Fibroblast of pulmonary artery (primary cell): ENCODE measurements at places on chromosomes 7 and 10.
A peak's percentile ranks its signal among the peaks of the same experiment; 100 is the strongest.

GRCh38 chr7:51639661-51640334 lies 323.2 kb upstream of the COBL start:
- DNase-seq = no peak

- DNase-seq = peak; percentile 19
Measured at GRCh38 chr7:51045319-51046102, 262.8 kb upstream of the GRB10 start.

GRCh38 chr7:2882111-2882510 lies 38.0 kb upstream of the GNA12 start:
- DNase-seq = no peak

DNA sequence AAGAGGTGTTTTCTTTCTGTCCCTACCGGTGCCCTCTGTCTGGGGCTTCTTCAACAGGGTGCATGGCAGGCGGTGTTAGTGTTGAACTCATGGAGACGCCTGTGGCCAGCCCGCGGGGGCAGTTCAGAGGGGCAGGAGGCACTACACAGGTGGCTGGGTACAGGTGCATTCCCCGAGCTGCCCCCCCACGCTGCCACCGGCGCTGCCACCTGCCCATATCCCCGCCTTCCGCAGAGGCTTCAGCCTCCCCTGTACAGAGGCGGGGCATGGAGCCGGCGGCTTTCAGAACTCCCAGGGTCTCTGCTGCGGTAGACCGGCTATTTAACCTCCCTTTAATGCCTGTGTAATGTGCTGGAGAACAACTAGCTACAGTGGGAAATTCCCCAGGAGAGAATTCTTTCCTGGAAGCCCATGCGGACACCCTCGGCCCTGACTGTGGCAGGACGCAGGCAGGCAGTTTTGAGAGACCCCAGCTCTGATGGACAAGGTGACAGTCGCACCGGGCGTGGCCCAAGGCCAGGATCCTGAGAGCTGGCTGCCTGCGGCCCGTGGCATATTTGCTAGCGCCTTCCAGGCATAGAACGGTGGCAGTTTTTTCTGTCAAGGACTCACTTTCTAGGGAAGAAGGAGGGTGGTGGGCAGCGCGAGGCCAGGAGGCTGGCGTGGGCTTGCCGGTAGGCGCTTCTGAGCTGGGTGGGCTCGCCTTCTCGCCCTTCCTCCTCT lies 53.7 kb upstream of the ZNF32 start:
- DNase-seq = no peak

GRCh38 chr7:132145466-132145865 lies 430.8 kb downstream of the PLXNA4 start:
- peak; percentile 65 for DNase-seq

- DNase-seq = peak; percentile 1
Measured at GRCh38 chr10:66627156-66627555, 298.7 kb upstream of the LRRTM3 start.

GRCh38 chr10:19745672-19746071 lies 70.6 kb upstream of the PLXDC2 start:
- peak; percentile 24 for DNase-seq

- DNase-seq = no peak
Measured at GRCh38 chr7:131067220-131067619, 260.5 kb upstream of the MKLN1 start.

DNA sequence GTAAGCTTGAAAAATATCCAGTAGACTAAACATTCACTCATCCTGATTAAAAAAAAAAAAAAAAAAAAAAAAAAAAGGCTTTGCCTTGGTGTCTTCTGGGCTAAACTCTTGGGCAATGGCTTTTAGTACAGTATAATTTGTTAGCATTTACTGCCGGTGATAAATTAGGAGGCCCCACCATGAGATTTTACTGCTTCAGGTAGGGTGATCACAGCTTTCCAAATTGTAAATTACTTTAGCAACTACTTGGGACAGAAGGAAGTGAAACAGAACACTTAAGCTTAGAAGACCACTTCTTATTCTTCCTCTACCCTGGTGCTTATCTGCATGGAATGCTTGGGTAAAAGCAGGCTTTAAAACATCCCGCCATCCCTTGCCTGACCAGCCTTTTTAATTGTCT lies 152.1 kb downstream of the HIBADH start:
- no peak for DNase-seq

DNA sequence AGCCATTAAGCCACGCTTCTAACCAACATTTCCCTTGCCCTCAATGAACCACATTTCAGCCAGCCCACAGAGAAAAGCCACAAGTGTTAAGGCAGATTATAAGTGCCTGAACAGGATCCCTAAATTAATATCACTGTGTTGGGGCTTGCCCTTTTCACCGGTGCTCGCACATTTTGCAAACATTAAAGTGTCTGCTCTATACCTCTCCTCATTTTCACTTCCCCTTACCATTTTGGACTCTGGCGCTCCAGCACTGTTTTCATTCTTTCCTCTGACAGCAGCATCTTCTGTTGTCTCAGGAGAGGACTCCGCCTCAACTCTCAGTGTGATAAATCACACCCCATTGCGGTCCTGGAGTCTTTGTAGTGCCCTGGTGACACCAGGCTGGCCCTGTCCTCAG lies 274.2 kb downstream of the BAMBI start:
- no peak for DNase-seq

GRCh38 chr7:15692501-15693020 lies 6.1 kb upstream of the MEOX2 start:
- DNase-seq = no peak

- no peak for DNase-seq
Measured at GRCh38 chr7:44764665-44765578, 16.3 kb downstream of the ZMIZ2 start.

DNA sequence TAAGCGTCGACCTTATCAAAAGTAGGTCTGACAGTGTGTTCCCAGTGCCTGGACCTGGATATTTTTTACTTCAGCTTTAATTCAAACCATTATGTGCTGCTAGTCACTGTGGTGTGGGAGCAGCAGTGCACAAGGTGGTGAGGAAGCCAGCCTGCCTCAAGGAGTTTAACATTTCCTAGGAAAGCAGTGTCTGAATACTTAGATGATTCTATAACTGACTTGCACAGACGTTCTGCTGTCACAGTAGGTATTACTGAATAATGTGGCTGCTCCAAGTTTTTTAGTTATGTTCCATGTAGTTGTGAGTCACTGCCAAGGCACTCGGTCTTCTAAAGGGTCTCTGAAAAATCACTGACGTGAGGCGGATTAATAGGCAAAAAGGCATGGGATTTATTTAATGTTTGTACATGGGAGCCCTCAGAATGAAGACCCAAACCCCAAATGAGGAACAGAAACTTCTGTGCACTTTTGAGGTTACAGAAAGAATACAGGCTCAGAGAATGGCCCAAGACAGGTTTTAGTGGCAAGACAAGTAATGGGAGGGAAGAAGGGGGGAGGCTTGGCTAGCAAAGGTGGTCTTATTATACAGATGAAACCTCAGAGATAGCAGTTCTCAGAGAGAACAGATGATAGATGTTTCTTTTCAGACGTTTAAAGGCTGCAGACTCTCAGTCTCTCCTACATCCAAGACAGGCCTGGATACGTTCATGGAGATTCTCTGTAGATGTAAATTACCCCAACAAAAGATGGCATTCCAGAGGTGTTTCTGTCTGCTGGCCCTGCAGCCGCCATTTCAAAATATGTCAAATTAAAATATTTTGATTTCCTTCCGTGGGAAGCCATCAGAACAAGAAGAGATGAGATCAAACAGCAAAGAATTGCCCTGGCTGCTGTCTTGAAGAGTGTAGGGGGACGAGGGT lies 209.3 kb downstream of the SDK1 start:
- no peak for DNase-seq

- no peak for DNase-seq
Measured at GRCh38 chr10:80158126-80158525, 25.6 kb downstream of the PLAC9 start.

DNA sequence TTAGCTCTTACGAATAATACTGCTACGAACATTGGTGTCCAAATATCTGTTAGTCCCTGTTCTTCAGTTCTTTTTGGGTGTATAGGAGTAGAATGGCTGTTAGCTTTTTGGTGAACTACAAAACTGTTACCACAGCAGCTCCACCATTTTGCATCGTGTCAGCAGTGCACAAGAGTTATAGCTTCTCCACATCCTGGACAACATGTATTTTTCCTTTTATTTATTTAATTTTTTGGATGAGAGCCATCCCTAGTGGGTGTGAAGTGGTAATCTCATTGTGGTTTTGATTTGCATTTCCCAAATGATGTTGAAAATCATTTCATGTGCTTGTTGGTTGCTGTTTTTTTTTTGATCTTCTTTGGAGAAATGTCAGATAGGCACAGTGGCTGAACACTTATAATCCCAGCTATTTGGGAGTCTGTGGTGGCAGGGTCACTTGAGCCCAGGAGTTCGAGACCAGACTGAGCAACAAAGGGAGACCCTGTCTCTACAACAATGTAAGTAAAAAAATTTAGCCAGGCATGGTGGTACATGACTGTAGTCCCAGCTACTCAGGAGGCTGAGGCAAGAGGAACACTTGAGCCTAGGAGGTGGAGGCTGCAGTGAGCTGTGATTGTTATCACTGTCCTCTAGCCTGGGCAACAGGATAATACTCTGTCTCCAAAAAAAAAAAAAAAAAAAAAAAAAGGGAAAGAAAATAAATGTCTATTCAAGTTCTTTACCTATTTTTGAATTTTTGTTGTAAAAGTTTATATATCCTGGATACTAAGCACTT lies 31.7 kb downstream of the TRIM24 start:
- peak; percentile 17 for DNase-seq

DNA sequence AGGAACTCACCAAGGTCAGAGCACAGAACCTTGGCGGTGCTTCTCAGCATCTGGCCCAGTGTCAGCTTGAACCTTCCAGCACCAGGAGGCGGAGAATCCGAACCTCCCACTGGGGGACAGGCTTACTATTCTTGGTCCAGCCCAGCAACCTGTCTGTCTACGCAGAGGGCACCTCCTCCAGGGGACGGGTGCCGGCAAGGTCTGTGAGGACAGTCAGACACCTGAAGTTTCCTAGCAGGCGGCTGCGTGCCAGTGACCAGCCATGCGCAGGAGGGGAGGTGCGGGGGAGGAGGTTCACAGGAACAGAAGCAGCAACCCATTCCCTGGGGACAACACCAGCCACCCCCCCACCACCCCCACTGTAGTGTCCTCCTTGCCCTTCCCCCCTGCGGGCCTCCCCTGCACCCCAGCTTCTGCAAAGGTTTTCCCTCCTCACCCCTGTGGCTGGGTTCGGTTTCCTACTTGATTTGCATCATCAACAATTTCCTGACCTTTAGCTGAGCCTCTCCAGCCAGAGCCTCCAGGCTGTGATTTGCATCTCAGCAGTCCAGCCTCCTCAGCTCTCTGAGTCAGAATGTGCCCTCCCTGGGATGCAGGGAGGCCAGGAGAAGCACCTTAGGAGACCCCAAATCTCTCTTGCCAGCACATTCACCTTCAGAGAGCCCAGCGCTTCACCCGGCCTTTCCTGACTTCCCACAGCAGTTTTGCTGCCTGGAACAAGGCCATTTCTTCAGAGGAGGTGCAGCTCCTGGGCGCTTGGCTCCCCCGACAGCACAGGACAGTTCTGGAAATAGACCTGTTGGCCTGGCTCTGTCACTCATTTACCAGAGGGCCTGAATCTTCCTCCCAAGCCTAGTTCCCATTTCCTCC lies 107.5 kb upstream of the NPS start:
- no peak for DNase-seq

- no peak for DNase-seq
Measured at GRCh38 chr7:573269-573932, 53.8 kb upstream of the PDGFA start.

DNA sequence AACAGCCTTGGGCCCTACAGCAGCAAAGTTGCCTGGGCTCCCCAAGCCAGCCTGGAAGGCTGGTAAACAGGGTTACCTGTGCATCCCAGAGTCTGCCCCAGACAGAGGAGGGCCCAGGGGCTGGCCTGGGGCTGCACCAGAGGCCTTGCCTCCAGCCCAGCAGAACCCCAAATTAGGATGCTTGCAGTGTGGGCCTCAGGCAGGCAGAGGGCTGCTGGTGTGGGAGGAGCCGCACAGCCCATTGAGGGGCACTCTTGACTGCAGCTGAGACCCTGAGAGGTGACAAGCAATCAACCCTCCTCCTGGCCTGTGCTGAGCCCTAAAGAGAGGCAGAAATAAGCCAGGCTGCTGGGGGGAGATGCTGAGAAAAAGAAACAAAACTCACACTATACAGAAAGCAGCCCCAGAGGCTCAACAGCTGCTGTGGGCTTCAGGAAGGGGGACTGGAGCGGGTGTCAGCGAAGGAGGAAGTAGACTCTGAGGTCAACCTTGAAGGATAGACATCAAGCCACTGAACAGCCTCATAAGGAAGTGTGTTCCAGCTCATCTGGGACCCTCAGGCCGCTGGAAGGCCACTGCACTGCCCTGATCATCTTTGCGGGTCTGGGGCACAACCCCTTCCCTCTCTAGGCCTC lies 6.6 kb downstream of the AIFM2 start:
- DNase-seq = no peak

DNA sequence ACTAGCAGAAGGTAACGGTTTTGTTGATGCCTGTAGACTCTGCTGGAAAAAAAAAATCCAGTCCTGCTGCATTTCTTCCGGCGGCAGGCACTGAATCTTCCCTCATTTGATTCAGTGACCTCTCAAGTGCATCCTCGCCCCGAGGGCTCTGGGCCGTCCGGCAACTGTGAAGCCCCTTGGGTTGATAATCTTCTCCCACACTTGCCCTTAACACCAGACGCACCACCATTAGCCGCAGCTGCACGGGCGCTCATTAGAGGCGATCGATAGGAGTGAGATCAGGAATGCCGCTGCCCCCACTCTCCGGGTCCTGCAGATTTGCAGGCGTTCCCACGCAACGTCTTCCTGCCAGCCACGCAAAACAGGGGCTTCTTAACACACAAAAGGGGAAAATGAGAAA lies 200.0 kb upstream of the MKI67 start:
- no peak for DNase-seq

GRCh38 chr7:29077854-29078253 lies 68.5 kb downstream of the CPVL start:
- DNase-seq = no peak

GRCh38 chr7:388023-388960 lies 98.3 kb downstream of the FOXL3 start:
- no peak for DNase-seq

DNA sequence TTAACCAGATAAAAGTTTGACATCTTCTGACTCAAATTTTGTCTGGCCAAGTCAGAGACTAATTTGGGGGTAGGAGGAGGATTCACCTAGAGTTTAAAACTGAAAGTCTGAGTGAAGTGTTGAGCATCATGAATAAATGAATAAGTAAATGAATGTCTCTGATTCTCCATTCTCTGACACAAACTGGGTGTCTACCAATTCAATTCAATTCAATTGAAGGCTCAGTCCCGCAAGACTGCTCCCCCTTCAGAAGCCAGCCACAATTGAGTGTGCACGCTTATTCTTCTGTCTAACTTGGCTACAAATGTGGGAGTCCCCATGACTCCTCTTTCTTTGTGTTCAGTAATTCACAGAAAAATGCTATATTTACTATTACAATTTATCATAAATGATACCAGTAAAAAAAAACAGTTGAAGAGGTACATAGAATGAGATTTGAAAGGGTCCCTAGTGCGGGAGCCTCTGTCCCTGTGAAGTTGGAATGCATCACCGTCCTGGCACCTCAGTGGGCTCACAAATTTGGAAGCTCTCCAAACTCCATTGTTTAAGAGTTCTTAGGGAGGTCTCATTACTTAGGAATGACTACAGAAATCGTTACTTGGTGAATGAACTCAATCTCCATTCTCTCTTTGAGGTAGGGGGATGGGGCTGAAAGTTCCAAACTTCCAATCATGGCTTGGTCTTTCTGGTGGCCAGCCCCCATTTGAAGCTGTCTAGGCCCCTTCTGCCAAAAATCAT lies 243.7 kb upstream of the PHYHIPL start:
- DNase-seq = peak; percentile 49

- no peak for DNase-seq
Measured at GRCh38 chr7:30644286-30644955, 37.8 kb downstream of the CRHR2 start.
